A549 treated with dexamethasone at 1 μM for 4 hours (cell line): ENCODE measurements at places on chromosomes 13 and 19. TPM values are rescaled to one million over a fixed set of nuclear protein-coding genes. Genes with fewer than 3 reads are reported as not detected.

Gene LRRC8E
- 5.1 to 7.1 TPM (median 5.7 TPM) in 5 replicates for total RNA-seq

Gene ZNF30
- 5.1 to 6.4 TPM (median 5.5 TPM) in 5 replicates for total RNA-seq

Gene SOX21
- total RNA-seq: 0.21 to 0.43 TPM (median 0.40 TPM) in 5 replicates

Gene ZNF675
- 3.6 to 4.1 TPM (median 3.7 TPM) in 5 replicates for total RNA-seq

Gene FUT1
- total RNA-seq: 0.07 to 0.11 TPM (median 0.08 TPM) in 5 replicates

Gene KLK3
- total RNA-seq: 0.12 TPM in 1 of 5 replicates, not detected in the others

Gene LILRB2
- 0.06 to 0.15 TPM (median 0.08 TPM) in 5 replicates for total RNA-seq

Gene ZNF614
- total RNA-seq: 3.0 to 3.8 TPM (median 3.2 TPM) in 5 replicates

Gene ZNF93
- not detected in 5 replicates for total RNA-seq

Gene YJU2
- 19.3 to 24.9 TPM (median 20.3 TPM) in 5 replicates for total RNA-seq

Gene ARGLU1
- 33.4 to 41.0 TPM (median 34.3 TPM) in 5 replicates for total RNA-seq

Gene BRCA2
- 3.7 to 5.7 TPM (median 4.6 TPM) in 5 replicates for total RNA-seq

Gene ZNF841
- 1.7 to 2.5 TPM (median 2.0 TPM) in 5 replicates for total RNA-seq

Gene ZNF844
- 0.01 TPM in 1 of 5 replicates, not detected in the others for total RNA-seq

Gene PRKD2
- total RNA-seq: 19.7 to 33.9 TPM (median 28.2 TPM) in 5 replicates

Gene PSG11
- total RNA-seq: not detected in 5 replicates
